ENCODE measurements at places on chromosomes 4 and X.

DNA sequence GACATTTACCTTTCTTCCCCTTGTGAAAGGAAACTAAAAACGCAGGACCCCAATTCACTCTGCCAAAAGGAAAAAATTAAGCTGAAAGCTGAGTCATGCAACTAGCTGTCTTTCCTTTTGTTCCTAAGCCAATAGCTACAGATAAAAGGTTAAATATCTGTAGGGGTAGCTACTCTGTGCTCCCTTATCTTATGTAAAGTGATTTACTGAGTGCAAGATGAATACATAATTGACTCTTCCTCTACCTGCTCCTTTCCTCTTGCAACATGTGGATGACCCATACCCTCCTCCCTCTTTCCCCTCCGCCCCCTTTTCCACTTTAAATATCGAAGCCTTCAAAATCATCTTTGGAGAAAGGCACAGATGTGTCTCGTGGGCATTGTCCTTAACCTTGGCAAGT lies 68.0 kb upstream of the ZNF157 start:
- no peak for DNase-seq

DNA sequence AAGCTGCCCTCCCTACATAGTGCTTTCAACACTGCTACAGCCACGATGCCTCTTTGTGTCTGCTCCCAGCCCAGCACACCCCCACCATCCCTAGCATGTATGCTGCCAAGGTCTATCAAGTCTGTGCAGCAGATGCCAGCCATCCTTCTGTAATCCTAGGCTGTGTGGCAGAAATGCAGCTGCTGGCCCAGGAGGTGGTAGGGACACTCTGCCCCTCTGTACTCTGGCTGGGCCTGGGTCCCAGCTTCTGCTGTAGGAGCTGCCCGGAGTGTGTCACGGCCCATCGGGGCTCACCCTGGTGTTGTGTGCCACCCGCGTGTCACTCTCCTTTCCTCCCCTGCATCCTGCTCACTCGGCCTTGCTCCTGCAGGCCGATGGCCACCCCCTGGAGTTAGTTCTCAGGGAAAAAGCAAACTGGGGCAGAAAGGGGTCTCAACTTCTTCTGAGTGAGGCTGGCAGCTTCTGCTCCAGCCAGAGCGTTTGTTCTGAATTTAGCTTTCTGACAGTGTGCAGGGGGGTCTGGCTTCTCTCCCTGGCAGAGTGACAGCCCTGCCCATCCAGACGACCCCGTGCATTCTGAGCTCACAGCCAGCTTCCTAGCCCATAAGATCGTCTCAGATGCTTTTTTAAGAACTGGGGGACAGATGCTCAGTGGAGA lies 22.7 kb downstream of the PSAPL1 start:
- DNase-seq = no peak

- DNase-seq = no peak
These were observed 23.3 kb upstream of the RNF4 start for GRCh38 chr4:2445571-2445970.

DNA sequence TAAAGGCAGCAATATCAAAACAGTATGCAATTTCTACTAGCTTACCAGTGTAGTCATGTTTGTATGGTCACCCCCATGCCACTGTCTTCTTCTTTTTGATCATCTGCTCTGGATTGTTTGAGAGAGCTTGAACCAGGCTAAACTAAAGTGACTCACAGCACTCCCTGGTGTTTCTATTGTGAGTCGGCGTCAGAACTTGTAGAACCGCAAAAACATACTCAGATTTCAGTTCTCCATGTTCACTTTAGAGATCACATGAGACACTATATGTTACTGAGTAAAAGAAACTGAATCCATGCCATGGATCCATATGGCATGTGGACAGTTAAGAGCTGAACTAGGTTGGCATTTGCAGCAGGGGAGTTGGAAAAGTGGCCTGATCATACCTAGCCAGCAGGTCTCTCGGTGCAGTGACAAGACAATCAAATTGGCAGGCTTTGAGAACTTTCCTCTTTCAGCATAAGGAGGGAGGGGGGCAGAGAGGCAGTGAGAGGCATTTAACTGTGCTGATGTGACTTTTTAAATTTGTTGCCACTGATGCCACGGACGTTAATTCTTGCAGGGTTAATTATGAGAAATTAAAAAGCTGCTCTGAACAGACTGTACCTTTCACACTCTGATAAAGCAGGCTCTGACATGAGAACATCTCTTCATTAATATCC lies 88.4 kb downstream of the AFF2 start:
- no peak for DNase-seq

- no peak for DNase-seq
These were observed 667.4 kb upstream of the NDST4 start for GRCh38 chr4:115780835-115781234.

DNA sequence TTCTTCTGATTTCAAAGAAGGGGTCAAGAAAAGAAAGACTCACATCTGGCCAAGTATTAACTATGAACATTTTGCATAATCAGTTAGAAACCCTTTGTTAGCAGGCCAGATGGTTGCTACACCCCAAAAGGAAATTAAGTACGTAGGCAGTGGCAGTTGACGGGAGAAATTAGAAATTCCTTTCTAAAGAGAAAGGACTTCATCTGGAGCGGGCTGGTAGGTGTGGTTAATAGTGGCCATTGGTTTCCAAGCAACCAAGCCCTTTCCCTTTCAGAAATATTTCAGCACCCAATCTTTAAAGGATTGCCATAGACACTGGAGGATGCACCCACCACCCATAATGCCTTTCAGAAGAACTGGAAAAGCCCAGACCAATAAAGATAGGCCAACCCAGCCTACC lies 235.7 kb upstream of the LDB2 start:
- DNase-seq = no peak

DNA sequence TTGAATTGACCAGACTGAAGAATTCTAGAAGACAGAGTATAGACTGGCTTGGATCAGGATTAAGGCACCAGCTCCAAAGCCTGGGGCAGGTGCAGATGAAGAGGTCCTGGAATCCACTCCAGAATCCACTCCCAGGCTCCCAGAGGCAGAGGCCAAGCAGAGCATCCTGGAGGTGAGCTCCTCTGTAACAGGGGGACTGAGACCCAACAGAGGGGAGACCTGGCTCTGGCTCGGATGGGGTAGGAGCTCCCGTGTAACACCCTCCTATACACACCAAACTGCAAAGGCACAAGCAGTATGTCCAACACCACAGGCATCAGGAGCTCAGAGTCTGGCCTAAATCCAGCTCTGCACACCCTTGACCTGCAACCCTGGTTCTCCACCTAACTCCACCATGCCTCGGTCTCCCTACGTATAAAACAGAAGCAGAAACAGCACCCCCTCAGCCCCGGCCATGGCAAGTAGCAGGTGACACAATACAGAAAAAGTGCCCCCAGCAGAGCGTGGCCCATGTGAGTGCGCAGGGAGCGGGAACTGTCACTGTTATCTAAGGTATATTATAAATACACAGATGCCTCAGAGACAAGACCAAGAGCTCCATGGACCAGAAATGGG lies 14.9 kb downstream of the RNF212 start:
- no peak for DNase-seq

DNA sequence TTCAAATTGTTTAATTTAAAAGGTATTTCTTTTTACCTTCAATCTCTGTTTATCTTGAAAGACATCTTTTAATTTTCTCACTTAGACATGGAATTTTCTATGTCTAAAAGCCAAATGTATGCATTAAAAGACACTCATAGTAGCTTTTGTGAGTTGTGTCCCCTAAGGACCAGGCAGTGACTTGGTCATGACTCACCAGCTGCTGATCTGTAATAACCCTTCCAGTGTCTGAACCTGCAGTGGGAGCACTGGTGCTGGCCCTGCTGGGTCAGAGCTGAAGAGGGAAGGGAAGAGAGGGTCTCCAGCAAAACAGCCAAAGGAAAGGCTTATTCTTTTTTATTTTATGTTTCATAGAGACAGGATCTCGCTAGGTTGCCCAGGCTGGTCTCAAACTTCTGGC lies 31.1 kb upstream of the SH3D19 start:
- DNase-seq = no peak

- DNase-seq = no peak
These were observed 57.5 kb upstream of the ZCCHC13 start for GRCh38 chrX:74246524-74246923.

DNA sequence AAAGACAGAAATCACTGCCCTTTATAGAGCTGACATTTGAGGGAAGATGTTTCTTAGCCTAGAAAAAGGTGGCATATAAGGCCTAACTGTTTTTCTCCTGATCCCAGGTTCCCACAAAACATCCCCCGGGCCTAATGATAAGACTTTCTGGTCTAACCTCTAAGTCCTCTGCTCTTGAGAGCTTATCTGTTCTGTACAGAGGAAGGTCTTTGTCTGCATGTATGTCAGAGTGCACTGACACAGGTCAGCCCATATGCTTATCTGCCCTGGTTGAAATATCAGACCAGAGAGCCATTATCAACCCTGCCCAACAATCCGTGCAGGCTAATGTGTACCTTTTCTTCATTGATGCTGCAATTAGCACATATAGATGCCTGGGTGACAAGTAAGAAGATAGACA lies 76.2 kb downstream of the ARHGEF9 start:
- DNase-seq = no peak

DNA sequence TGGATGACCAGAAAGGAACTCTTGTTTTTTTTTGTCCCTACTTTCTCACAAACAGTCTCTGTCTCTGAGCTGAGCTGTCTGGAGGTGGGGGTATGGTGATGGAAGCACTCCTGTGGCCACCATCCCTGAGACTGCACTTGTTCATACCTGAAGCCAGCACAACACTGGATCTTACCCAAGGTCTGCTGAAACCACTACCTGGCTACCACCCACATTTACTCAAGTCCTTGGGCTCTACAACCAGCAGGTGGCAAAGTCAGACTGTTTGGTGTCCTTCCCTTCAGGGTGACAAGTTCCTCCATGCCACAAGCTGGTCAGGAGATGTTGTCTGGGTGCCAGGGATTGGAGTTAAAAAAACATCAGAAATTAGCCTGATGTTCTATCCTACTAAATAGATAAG lies 89.7 kb downstream of the NEXMIF start:
- no peak for DNase-seq

DNA sequence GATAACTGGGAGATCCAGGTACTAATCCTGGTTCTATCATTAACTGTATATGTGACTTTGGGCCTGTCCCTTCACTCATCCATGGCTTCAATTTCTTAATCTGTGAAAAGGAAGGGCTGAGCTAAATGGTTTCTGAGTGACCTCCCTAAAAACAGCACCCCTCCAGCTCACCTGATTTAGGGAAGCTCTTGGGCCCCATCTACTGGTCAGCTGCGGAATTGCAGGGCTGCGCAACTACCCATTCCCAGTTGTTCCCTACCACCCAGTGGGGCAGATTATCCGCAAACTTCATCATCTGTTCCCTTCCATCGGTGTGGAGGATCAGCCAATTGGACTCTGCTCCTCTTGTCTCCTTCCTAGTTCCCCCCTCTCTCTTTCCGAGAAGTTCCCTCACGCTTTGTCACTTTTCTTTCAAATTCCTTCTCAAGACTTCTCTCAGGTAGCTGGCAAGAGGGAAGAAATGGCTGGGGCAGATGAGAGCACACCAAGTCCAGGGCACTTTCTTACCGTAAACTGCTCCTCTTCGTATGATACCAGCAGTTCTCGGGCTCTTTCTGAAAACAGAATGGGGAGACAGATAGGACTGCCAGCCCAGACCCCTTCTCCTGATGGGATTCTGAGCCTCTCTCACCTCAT lies 5.8 kb downstream of the LAS1L start:
- peak; percentile 30 for DNase-seq

GRCh38 chr4:2256156-2256731 lies 5.7 kb downstream of the MXD4 start:
- DNase-seq = no peak

GRCh38 chrX:13001961-13002671 lies 27.2 kb downstream of the TMSB4X start:
- no peak for DNase-seq

DNA sequence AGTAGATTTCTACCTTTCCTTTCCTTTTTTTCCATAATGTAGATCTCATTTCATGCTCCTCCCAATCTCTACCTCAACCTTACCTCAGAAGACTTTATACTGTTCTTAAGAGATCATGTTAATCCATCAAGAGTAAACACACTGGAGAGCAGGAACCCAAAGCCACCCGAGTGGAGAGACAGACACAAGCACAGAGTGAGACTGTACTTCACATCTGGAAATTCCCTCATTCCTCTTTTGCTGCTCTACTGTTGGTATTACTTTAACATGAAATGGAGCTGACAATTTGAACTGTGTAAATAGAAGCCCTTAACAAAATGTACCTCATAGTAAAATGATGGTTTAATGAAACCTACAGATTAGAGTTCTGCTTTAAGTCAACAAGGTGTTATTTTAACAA lies 105.7 kb upstream of the RASGEF1B start:
- no peak for DNase-seq

- no peak for DNase-seq
These were observed 1076.4 kb upstream of the PABPC4L start for GRCh38 chr4:135277980-135278315.

DNA sequence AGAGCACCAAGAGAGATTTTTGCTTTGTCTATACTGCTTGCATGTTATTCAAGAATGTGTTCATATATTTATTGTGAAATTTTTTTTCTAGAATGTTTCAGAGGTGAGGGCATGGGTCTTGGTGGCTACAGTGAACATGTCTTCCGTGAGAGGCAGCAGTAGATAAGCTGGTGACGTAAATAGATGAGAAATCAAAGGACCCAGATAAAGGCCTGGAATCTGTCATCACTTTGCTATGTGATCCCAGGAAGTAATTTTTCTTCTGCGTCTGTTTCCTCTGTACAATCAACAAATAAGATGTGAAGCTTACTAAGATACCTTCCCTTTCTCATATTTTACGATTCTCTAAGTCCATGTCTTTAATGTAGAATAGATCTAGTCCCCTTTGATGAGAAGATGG lies 129.1 kb downstream of the COL4A6 start:
- DNase-seq = no peak

GRCh38 chrX:331151-331824 lies 12.7 kb upstream of the GTPBP6 start:
- no peak for DNase-seq

DNA sequence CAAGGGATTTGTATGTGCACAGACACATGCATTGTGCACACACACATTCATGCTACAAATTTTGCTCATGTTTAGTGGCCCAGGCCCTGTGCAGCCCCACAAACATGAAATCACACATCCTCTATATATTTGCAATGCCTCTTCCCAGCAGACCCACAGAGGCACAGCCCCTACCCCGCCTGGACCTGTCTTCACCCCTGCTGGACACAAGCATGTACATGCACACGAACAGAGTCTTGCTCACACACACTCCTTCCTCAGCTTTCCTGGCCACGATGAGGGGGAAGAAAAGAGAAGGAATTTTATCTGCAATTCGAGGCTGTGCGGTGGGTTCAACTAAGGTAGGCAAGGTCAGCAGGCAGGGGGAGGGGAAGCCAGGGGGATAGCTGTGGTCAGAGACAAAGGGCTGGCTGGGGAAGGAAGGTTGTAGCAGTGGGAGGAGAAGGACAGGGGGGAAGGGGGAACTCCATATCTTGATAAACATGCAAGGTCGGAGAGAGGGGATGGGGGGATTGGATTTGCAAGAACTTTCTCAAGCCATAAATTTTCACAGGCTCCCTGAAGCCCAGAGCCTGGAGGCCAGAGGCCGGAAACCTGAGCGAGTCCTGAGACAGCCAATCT lies 156.4 kb downstream of the EFNB1 start:
- DNase-seq = no peak

DNA sequence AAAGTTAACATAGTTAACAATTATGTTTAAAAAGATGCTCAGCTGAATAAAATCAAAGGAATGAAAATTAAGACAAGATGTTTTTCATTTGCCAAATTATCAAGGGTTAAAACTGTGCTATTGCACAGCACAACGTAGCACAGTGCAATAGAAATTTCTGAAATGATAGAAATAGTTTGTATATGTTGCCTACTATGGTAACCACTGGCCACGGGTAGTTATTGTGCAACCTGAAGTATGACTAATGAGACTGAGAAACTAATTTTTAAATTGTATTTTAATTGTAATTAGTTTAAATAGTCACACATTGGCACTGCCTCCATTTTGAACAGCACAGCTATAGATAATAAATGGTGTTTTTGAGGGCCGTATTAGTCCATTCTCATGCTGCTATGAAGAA lies 343.1 kb upstream of the FAM241A start:
- DNase-seq = no peak

Data from stimulated activated CD8-positive, alpha-beta memory T cell treated with anti-CD3 and anti-CD28 coated beads, Interleukin-7, amount 100 ng/mL, for 24 hours (primary cell).